Peyer's patch (tissue), 4 donors: ENCODE measurements at places on chromosomes 2 and 18. TPM values are rescaled to one million over a fixed set of nuclear protein-coding genes. Genes with fewer than 3 reads are reported as not detected.
A peak's percentile ranks its signal among the peaks of the same experiment; 100 is the strongest.

GRCh38 chr2:74228772-74229171 lies 30.4 kb downstream of the MTHFD2 start:
- no peaks in the 10 kb centered on the region for H3K36me3 ChIP-seq
- DNase-seq: no peak
- no peak overlapping the region for H3K27ac ChIP-seq

GRCh38 chr2:139366681-139367080 lies 586.5 kb upstream of the NXPH2 start:
- no peaks in the 10 kb centered on the region for H3K4me1 ChIP-seq
- H3K27me3 ChIP-seq: no peaks in the 10 kb centered on the region
- no peak overlapping the region for H3K4me3 ChIP-seq

GRCh38 chr2:79713131-79713785 lies 200.4 kb downstream of the CTNNA2 start:
- DNase-seq: no peak
- no peaks in the 10 kb centered on the region for H3K4me1 ChIP-seq
- H3K36me3 ChIP-seq: no peaks in the 10 kb centered on the region
- H3K27ac ChIP-seq: no peak overlapping the region

DNA sequence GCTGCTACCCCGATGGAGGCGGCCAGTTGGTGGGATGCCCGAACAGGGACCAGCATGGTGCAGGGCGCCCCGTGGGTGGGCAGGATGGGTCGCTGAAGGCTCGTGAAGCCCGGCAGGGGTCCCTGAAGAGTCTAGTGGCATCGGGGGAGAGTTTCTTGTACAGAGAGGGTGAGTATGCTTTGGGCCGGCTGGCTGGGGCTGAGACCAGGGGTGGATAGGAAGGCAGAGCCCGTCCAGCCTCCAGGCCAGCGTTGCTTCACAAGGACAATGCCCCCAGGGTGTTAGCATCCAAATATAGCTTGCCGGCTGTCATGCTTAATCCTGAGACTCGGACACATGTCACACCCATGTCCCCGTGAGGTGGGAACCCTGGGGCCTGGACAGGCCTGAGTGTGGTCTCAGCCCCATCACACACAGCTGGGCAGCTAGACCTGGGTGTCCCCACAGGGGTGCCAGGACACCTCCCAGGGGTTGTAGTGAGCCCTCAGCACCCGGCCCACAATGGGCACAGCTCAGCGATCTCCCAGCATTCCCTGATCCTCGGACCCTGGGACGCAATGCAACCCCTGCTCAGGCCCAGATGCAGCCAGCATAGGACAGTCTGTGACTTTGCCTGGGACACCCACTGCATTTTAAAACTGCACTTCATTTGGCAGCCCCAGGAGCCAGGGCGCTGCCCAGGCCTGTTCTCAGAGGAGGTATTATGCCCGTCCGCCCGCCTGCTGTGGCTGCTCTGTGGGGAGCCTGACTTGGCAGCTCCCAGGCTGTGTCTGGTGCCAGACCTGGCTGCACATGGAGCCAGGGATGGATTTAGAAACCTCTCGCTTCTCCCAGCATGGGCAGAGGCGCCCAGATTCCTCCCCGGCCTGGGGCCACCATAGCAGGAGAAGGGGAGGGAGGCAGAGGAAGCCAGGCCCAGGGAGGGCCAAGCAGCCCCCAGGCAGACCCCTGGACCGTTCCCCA lies 36.4 kb downstream of the RAMP1 start:
- no peak overlapping the region for H3K27ac ChIP-seq
- H3K4me3 ChIP-seq: no peak overlapping the region
- H3K4me1 ChIP-seq: peaks cover 8% of the 10 kb centered on the region
- no peaks in the 10 kb centered on the region for H3K36me3 ChIP-seq

GRCh38 chr2:45483997-45484396 lies 127.1 kb downstream of the SRBD1 start:
- no peak for DNase-seq
- no peaks in the 10 kb centered on the region for H3K36me3 ChIP-seq
- no peaks in the 10 kb centered on the region for H3K27me3 ChIP-seq
- no peak overlapping the region for H3K4me3 ChIP-seq

GRCh38 chr2:241344925-241345651 lies 11.0 kb upstream of the FARP2 start:
- H3K4me1 ChIP-seq: no peaks in the 10 kb centered on the region
- no peaks in the 10 kb centered on the region for H3K27me3 ChIP-seq
- peaks cover 100% of the 10 kb centered on the region for H3K36me3 ChIP-seq
- H3K27ac ChIP-seq: no peak overlapping the region
- no peak overlapping the region for H3K4me3 ChIP-seq

- no peak overlapping the region for H3K27ac ChIP-seq
- DNase-seq: no peak
- no peak overlapping the region for H3K4me3 ChIP-seq
- no peaks in the 10 kb centered on the region for H3K36me3 ChIP-seq
- H3K27me3 ChIP-seq: no peaks in the 10 kb centered on the region
Observed at GRCh38 chr2:211084352-211084751, 528.0 kb downstream of the CPS1 start.

- H3K27ac ChIP-seq: no peak overlapping the region
- H3K27me3 ChIP-seq: no peaks in the 10 kb centered on the region
- H3K4me3 ChIP-seq: no peak overlapping the region
- no peaks in the 10 kb centered on the region for H3K36me3 ChIP-seq
- DNase-seq: no peak
Observed at GRCh38 chr2:147829106-147829505, 15.7 kb upstream of the ACVR2A start.

DNA sequence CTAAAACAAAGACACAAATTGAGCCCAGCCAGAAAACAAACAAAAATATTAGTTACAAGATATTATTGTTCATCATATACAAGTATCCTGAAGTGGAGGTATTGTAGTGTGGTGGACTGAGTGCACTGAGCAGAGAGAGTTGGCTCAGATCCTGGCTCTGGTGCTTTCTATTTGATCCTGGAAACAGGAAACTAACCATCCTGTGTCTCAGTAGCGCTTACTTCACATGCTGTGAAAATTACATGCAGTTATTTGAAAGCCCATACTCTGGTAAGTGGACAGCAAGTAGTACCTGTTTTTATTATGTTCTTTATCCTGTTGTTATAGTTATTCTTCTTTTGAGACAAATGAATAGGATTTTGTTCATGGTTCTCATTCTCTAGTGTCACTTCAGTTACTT lies 84.3 kb upstream of the CRIM1 start:
- H3K36me3 ChIP-seq: no peaks in the 10 kb centered on the region
- no peaks in the 10 kb centered on the region for H3K4me1 ChIP-seq
- no peak overlapping the region for H3K4me3 ChIP-seq

- peak overlapping the region; percentile 84 for H3K27ac ChIP-seq
- H3K36me3 ChIP-seq: no peaks in the 10 kb centered on the region
- no peaks in the 10 kb centered on the region for H3K27me3 ChIP-seq
- no peaks in the 10 kb centered on the region for H3K4me1 ChIP-seq
Observed at GRCh38 chr2:227761740-227762476, 16.2 kb downstream of the SCYGR8 start.

- DNase-seq: peak; percentile 14
- peaks cover 4% of the 10 kb centered on the region for H3K4me1 ChIP-seq
- no peaks in the 10 kb centered on the region for H3K36me3 ChIP-seq
- H3K27ac ChIP-seq: no peak overlapping the region
- H3K27me3 ChIP-seq: peaks cover 24% of the 10 kb centered on the region
- H3K4me3 ChIP-seq: no peak overlapping the region
Observed at GRCh38 chr2:70907130-70908057, 28.3 kb upstream of the ATP6V1B1 start.

- H3K27me3 ChIP-seq: no peaks in the 10 kb centered on the region
- H3K36me3 ChIP-seq: peaks cover 56% of the 10 kb centered on the region
- no peak for DNase-seq
- no peak overlapping the region for H3K4me3 ChIP-seq
Observed at GRCh38 chr2:196149948-196150347, 21.4 kb downstream of the STK17B start.

GRCh38 chr18:62714671-62715435 lies 488 bp upstream of the PHLPP1 start:
- no peaks in the 10 kb centered on the region for H3K36me3 ChIP-seq
- H3K27me3 ChIP-seq: no peaks in the 10 kb centered on the region
- H3K4me3 ChIP-seq: peak overlapping the region; percentile 82
- DNase-seq: peak; percentile 100
- peaks cover 4% of the 10 kb centered on the region for H3K4me1 ChIP-seq

DNA sequence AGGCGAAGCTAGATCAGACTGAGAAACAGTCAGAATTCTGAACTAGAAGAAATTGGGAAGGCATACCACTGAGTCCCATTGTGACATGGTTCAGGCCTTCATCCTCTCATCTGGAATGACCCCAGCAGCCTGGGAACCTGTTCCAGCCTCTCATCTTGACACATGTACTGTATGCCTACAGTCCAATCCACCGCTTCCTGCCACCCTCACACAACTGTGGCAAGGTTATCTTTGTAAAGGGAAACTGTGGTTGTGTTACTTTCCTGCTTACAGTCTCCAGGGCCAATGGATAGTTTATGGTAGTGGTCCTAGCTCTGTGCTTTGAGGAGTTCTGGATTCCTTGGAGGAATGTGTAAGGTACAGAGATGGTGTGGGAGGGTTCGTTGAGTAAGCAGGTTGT lies 296.9 kb upstream of the TRIB2 start:
- no peak overlapping the region for H3K4me3 ChIP-seq
- DNase-seq: no peak
- H3K4me1 ChIP-seq: no peaks in the 10 kb centered on the region
- no peaks in the 10 kb centered on the region for H3K27me3 ChIP-seq
- no peak overlapping the region for H3K27ac ChIP-seq
- H3K36me3 ChIP-seq: no peaks in the 10 kb centered on the region

Gene THSD7B
- 0.83 TPM for total RNA-seq

Gene ALPG
- total RNA-seq: not detected

Gene LBX2
- total RNA-seq: 2.8 TPM

Gene ALPI
- 390 TPM for total RNA-seq

Gene RFTN2
- total RNA-seq: 1.3 TPM

Gene FAM136A
- total RNA-seq: 34.5 TPM

Gene TSPYL6
- not detected for total RNA-seq

Gene SNORC
- total RNA-seq: 3.5 TPM

Gene BCL11A
- 94.9 TPM for total RNA-seq

Gene GRHL1
- not detected for total RNA-seq

Gene CD8B
- total RNA-seq: 30.5 TPM
